ENCODE measurements at places on chromosomes 4 and X. TPM values are rescaled to one million over a fixed set of nuclear protein-coding genes. Genes with fewer than 3 reads are reported as not detected.

GRCh38 chrX:129230850-129231512, 292.3 kb downstream of the SMARCA1 start:
- no peaks in the 10 kb centered on the region for H3K4me1 ChIP-seq
- DNase-seq: no peak
- H3K4me3 ChIP-seq: no peak overlapping the region
- H3K36me3 ChIP-seq: no peaks in the 10 kb centered on the region

GRCh38 chrX:19448077-19448476, 67.2 kb downstream of the MAP3K15 start:
- no peak overlapping the region for H3K4me3 ChIP-seq
- no peaks in the 10 kb centered on the region for H3K27me3 ChIP-seq
- H3K27ac ChIP-seq: no peak overlapping the region
- DNase-seq: peak; percentile 46

The GYG2 gene
- 52.6 TPM for total RNA-seq

The DAPP1 gene
- total RNA-seq: not detected

GRCh38 chrX:119482041-119482440, 13.8 kb downstream of the SLC25A5 start:
- H3K4me3 ChIP-seq: no peak overlapping the region
- no peak for DNase-seq
- no peaks in the 10 kb centered on the region for H3K36me3 ChIP-seq
- no peaks in the 10 kb centered on the region for H3K27me3 ChIP-seq
- no peak overlapping the region for H3K27ac ChIP-seq

DNA sequence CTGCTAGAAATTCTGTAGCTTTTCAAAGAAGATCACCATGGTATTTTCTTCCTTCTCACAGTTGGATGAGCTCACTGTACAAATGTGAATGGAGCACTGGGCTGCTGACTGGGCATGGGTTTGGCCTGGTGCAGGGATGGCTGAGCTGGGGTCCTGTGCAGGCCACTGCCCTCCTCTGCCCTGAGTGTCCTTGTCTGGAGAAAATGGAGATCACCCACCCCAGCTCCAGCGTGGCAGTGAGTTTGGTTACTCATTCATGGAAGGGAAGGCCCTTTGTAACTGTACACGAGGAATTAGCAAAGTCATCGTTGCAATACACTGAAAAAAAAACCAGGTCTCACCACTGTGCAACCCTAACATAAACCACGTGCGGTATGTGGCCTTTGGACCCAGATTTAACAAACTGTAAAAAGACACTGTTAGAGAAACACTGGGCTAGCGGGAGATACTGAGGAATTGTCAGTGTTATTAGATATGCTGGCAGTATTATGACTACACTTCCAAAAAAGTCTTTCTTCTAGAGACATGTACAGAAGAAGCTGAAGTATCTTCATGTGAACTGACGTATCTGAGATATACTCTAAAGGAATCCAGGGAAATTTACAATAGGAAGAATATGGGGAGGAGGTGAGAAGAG, 16.1 kb upstream of the TBC1D14 start:
- no peak overlapping the region for H3K4me3 ChIP-seq
- no peak for DNase-seq
- no peak overlapping the region for H3K27ac ChIP-seq
- no peaks in the 10 kb centered on the region for H3K27me3 ChIP-seq
- H3K36me3 ChIP-seq: no peaks in the 10 kb centered on the region

- H3K36me3 ChIP-seq: no peaks in the 10 kb centered on the region
- no peak overlapping the region for H3K4me3 ChIP-seq
- peak; percentile 28 for DNase-seq
- no peaks in the 10 kb centered on the region for H3K4me1 ChIP-seq
- H3K27ac ChIP-seq: peak overlapping the region; percentile 58
Measured at GRCh38 chr4:7393601-7394575, 40.8 kb downstream of the PSAPL1 start.

DNA sequence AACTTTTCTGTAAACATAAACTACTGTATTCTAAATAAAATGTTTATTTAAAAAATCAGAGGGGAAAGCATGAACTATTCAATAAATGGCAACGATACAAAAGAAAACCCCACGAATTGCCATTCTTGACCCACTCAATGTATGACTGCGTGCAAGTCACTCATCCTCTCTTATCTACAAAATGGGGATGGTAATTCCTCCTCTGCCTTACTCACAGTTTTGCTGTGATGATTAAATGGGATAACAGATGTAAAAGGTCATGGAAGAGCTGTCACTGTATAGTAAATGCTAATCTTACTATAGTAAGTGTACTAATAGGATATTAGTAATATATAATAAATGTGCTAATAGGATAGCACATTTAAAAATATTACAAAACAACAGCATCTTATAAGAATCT, 173.4 kb downstream of the SCFD2 start:
- no peaks in the 10 kb centered on the region for H3K4me1 ChIP-seq
- H3K4me3 ChIP-seq: no peak overlapping the region
- H3K27me3 ChIP-seq: no peaks in the 10 kb centered on the region
- H3K36me3 ChIP-seq: no peaks in the 10 kb centered on the region
- no peak for DNase-seq

GRCh38 chrX:53442322-53442631, 8.1 kb upstream of the HSD17B10 start:
- no peak overlapping the region for H3K27ac ChIP-seq
- no peaks in the 10 kb centered on the region for H3K36me3 ChIP-seq
- H3K4me1 ChIP-seq: no peaks in the 10 kb centered on the region
- DNase-seq: no peak

DNA sequence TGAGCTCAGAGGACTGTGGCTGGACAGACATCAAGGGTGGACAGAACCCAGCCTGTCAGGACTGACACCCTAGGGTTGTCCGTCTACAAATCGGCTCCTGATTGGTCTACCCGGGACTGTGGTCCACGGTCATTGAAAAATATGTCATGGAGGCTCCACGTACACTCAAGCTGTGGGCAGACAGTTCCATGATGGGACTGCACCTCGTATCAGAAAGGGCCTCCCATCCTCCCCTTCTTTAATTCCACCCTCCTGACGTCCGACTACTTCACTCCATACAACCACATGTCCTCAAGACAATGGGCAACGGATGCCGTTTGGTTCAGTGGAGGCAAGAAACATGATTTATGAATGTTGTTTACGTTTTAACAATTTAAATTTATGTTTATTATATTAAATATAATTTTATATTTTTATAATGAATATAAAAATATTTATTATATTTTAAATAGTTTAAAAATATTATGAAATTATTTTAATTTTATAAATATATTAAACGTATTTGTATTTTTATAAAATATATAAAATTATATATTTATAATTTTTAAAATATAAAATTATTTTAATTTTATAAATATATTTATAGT, 58.0 kb upstream of the SHOX start:
- no peak for DNase-seq
- H3K4me1 ChIP-seq: no peaks in the 10 kb centered on the region
- H3K4me3 ChIP-seq: no peak overlapping the region

DNA sequence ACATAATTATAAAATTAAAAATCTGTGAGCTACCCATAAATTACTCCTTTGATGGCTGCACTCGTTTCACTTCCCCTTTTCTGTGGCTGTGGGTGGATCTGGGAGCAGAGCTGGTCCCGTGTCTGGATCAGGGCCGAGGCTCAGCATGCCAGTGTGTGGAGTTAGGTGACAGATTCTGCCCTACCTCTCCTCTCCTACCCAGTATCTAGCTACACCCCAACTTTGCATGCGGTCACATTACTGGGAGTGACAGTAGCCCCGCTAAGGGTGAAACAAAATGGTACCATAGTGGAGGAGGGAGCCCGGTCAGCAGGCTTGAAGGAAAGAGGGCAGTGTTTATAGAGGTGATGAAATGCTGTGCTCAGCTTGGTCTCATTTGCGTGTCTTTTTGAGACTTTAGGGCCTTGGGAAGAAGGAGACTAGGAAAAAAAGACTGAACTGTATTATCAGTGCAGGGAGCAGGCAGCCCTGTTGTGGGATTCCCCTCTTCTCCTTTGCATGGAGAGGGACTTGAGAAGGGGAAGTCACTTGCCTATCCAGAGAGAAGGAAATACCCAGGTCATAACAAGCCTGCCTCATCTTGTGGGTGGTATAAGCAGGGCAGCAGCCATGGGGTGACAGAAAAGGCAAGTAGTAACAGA, 48.4 kb downstream of the ARHGAP10 start:
- no peak for DNase-seq
- no peak overlapping the region for H3K27ac ChIP-seq
- H3K4me3 ChIP-seq: no peak overlapping the region
- H3K27me3 ChIP-seq: no peaks in the 10 kb centered on the region
- H3K36me3 ChIP-seq: no peaks in the 10 kb centered on the region

DNA sequence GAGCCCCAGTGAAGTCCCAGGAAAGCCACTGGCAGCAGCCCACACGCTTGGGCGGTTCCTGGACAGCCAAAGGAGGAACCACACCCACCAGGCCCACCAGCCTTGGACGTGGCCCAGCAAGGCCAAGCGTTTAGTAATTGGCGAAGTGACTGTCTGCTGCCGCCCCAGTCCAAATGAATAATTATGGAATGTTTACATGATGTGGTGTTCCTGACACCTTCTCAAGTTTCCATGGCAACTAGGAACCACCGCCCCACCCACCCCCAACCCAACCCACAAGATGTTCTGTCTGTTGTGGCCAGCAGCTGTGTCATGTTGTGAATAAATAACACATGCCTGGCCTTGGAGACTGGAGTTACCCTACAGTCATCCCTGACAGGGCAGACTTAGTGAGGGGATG, 22.3 kb downstream of the APLN start:
- no peaks in the 10 kb centered on the region for H3K36me3 ChIP-seq
- no peak overlapping the region for H3K4me3 ChIP-seq

The HS3ST1 gene
- 2.8 TPM for total RNA-seq

The GAR1 gene
- total RNA-seq: 35.3 TPM

DNA sequence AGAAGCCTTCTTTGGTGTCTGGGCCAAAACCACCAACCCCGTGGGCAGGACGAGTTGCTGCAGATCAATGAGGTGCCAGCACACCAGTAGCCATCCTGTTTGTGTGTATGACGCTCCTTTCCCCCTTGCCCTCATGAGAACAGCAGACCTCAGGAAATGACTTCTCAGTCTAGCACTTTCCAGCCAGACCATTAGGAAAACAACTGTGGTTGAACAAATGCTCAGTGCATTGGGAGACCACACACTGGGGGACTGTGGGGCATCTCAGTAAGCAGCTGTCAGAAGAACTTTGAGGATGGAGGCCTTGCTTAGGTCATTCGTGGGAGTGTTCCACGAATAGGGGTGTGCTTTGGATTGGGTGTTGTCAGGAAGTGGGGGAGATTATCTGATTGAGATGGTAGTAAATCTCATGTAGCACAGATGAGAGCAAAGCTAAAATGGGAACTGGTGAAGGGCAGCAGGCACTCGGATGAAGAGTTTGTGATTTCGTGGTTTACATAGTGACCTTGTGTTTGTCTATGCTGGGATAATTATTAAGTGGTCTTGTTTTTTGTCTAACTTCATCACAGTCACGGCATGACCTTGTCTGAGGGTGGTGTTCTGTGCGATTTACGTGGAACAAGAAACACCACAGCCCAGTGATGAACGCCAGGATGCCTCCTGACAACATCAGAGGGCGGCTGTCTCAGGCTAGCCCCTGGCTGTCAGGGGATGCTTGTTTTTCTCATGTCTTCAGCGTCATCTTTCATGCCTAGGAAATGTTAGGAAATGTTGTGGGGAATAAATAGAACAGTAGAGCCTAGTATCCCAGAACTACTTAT, 70.1 kb downstream of the USP46 start:
- H3K4me1 ChIP-seq: peaks cover 6% of the 10 kb centered on the region
- peaks cover 25% of the 10 kb centered on the region for H3K36me3 ChIP-seq
- H3K4me3 ChIP-seq: no peak overlapping the region
- DNase-seq: no peak

DNA sequence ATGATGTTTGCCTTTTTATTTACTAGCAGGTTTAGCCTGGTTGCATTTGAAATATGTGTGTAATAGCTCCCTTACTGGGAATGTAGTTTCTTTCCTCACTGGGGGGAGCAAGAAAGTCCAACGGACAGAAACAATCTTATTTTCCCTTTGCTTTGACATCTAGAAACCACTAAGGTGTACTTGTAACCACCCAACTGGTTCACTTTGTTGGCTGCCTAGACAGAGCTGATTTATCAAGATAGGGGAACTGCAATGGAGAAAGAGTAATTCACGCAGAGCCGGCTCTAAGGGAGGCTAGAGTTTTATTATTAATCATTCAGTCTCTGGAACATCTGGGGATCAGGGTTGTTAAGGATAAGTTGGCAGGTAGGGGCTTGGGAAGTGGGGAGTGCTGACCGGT, 30.3 kb downstream of the XG start:
- DNase-seq: no peak
- H3K27me3 ChIP-seq: no peaks in the 10 kb centered on the region
- peak overlapping the region; percentile 24 for H3K27ac ChIP-seq
- no peaks in the 10 kb centered on the region for H3K4me1 ChIP-seq

The SHROOM4 gene
- 22.8 TPM for total RNA-seq

The RAB33A gene
- total RNA-seq: 2.1 TPM

The GLOD5 gene
- total RNA-seq: not detected

The MAGEH1 gene
- total RNA-seq: 17.9 TPM

DNA sequence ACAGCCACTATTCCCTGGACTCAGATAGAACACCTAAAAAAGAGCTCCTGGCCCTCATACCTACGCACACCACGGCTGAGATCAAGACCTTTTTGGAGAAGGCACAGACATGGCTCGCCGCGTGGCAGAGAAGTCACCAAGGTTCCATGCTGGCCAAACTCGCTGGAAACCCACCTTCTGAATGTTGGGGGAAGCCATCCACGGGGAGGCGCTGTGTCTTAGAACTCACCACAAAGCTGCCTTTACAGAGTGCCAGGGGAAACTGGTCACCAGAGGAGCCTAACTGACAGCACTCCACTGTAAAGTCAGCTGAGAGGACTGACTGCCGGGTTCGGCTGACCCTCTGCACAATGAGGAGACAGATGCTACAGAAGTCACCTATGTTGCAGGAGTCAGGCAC, 97.9 kb downstream of the NEUROG2 start:
- no peaks in the 10 kb centered on the region for H3K4me1 ChIP-seq
- no peaks in the 10 kb centered on the region for H3K27me3 ChIP-seq
- no peaks in the 10 kb centered on the region for H3K36me3 ChIP-seq
- no peak overlapping the region for H3K4me3 ChIP-seq

The C4orf51 gene
- not detected for total RNA-seq

Data from endodermal cell (in vitro differentiated cells).